ENCODE measurements at places on chromosomes 1 and 21. TPM values are rescaled to one million over a fixed set of nuclear protein-coding genes. Genes with fewer than 3 reads are reported as not detected.

ELK4 gene
- 22.4 TPM for polyA plus RNA-seq

LCE2C gene
- polyA plus RNA-seq: not detected

PRAMEF4 gene
- not detected for polyA plus RNA-seq

OR2T33 gene
- polyA plus RNA-seq: not detected

UBE2J2 gene
- polyA plus RNA-seq: 51.7 TPM

SV2A gene
- 8.2 TPM for polyA plus RNA-seq

RHBG gene
- 13.6 TPM for polyA plus RNA-seq

AADACL3 gene
- polyA plus RNA-seq: not detected

GBP6 gene
- polyA plus RNA-seq: not detected

MROH7 gene
- 2.9 TPM for polyA plus RNA-seq

LDLRAD1 gene
- polyA plus RNA-seq: not detected

CASQ2 gene
- polyA plus RNA-seq: 0.97 TPM

- DNase-seq: no peak
These were observed 475.4 kb downstream of the PTBP2 start for GRCh38 chr1:97196825-97197516.

- DNase-seq: no peak
These were observed 65.8 kb upstream of the VAMP3 start for GRCh38 chr1:7705048-7705907.

DNA sequence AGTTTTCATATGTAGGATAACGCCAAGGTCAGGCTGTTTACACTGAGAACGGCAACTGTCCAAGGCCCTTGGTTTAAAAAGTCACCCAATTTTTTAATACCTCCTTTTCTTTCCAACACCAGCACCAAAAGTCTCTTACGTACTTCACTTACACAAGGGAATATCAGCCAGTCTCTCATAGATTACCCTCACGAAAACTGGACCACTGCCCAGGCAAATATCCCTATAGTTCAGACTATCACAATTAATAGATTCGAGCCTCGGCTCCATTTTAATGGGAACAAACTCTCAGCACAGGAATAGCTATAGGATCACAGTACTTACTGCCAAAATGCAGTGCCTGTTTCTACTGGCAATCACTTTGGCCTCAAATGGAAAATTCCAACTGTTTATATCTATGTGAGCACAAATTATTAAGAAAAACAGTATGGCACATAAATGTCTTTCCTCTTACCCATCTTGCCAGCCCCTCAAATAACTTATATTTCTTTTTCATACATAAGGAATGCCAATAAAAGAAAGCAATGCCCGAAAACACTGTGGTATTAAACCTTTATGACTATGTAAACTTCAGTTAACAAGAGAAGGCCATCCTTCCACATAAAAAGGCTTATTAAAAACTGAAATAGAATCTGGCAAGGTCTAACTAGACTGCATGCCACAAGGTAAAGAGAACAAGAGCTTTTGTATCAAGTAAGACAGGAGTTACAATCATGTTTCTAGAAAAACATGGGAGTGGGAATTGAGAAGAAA is 97.8 kb downstream of the SLC45A1 start:
- DNase-seq: no peak

DNA sequence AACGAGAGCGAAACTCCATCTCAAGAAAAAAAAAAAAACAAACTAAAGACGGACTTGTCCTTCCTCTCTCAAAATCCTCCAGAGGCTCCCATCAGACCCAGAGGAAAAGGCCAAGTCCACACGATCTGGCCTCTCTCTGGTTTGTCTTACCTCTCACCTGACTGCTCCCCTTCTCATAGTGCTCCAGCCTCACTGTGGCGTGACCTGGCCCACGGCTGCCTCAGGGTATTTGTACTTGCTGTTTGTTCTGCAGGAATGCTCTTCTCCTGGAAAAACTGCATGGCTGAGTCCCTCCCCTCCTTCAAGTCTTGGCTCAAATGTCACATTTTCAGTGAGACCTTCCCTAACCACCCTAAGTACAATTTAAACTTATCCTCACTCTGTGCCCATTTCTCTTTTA is 8.0 kb upstream of the BRWD1 start:
- DNase-seq: no peak

- peak; percentile 44 for DNase-seq
These were observed 89.8 kb downstream of the ADSS2 start for GRCh38 chr1:244361764-244362473.

DNA sequence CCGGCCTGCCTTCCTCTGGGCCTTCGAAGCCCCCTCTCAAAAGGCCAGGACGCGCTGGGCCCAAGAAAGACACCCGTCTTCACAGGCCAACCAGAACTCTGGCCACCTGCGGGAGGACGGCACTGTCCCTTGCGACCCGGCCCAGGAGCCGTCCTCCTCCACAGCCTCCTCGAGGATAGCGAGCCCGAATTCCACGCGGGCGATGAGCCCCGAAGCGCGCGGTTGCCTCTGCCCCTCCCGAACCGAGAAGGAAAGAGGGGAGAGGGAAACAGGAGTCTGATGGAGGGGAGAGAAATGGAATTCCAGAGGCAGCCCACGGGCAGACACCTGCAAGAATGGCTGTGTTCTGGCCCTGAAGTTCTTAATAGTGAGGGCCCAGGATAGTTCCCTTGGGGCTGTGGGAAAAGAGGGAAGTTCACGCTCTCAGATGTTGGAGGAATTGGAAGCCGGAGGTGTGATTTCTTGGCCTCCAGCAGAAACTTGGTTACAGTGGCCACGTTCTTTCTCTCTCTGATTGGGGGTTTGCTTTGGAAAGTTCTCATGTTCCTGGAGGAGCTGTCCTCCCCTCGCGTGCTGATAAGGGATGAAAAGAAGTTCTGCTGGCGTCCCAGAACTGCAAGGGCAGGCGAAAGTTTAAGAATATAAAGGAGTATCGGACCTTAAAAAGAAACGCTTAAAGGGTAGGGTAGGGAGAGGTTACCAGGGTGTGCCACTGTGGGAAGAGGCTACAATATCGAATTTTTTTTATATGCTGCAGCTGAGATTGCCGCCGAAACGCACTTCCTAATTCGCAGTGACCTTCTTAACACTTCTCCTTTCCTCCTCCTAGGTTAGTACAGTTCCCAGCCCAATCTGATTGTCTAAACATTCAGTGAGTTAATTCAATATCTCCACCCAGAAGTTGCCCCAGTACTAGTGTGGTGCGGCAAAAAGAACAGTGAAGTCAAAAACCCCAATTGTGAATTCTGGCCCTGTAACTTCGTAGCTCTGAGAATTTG is 5.8 kb upstream of the SLC44A5 start:
- DNase-seq: peak; percentile 77

- DNase-seq: no peak
These were observed 21.5 kb upstream of the LYST start for GRCh38 chr1:235888119-235888643.

GRCh38 chr1:206905295-206906164 is 8.3 kb downstream of the IL24 start:
- no peak for DNase-seq

DNA sequence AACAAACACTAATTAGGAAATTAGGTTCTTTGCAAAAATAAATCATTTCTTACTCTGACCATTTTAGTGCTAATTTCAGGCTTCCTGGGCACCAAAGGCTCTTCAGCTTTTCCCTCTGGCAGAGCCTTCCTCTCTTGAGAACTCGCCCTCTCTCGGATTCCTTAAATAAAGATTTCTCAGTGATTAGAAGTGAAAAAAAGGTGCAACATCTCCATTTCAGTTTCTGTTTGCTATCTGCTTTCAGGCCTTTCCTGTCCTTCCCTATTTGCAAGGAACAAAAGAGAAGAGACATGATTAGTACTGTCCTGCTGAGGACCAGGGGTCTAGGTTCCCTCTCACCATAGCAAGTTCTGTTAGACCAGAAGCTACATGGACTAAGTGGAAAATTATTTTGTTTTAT is 27.8 kb upstream of the CACYBP start:
- DNase-seq: no peak

GRCh38 chr1:55129194-55129728 is 85.9 kb downstream of the USP24 start:
- no peak for DNase-seq

DNA sequence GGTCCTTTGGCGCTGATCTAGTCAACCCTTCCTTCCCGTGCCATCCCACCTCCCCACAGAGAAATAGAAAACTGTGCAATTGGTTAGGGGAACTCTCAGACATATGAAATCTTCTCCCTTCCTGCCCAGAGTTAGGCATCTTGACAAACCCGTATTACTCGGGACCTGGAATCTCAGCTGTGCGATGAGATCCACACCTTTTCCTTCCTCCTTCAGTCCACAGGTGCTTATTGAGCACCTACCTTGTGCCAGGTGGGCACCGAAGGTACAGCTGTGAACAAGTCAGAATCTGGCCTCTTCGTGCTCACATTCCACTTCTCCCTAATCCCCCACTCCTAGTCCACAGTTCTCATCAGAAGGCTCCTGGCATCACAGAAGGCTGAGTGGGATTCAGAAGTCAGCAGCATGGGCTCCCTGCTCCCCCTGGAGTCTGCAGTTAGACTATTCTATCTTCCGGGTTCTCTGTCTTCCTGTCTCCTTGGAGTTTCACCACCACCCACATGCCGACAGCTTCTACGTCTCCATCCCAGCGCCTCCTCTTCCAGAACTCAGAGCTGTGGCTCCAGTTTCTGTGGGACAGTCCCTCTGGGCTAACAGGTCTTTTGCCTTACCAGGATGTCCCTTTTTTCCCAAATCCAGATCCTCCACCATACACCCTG is 23.0 kb downstream of the KNCN start:
- no peak for DNase-seq

DNA sequence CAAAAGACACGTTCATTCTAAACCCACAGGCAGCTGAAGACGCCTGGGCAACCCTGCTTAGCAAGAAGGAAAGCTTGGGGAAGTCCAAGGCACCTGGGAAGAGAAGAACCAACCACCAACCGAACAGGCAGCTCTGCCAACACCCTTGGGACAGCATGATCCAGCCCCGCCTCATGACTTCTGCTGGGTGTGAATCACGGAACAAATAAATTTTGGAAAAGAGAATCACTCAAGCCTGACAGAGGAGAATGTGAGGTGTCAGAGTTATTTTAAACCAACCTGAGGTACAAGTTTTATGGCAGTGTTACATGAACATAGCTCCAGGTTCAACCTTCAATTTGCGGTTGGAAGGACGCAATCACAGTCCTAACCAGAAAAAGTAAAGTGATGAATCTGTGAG is 10.0 kb upstream of the PADI4 start:
- DNase-seq: no peak

- no peak for DNase-seq
These were observed 95.0 kb downstream of the GDAP2 start for GRCh38 chr1:117834416-117834815.

DNA sequence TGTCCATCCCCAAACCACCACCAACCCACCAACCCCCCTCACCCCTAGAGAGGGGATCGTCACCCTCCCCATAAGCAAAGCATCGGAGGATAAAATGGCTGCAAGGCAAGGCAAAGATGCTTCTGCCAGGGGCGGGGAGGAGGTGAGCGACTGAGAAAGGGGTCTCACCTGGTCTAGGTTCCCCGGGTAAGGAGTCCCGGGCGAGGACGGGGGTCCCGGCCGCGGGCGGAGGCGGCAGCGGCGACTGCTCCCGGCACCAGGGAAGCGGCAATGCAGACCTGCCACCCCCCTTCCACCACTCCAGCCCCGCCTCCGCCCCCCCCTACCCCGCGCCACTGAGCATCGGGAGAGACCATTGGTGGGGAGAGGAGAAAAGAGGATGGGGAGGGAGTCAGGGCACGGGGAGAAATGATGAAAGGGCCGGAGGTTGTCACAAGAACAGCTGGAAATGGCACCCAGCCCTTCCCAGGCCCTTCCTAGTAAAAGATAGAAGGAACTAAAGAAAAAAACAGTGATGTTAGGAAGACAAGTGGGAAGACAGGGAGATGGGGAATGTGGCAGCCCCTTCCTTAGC is at the start of gene SV2A:
Gene SV2A, minus strand, starts transcription at position 274 of the 574 bp plus-strand sequence. CDS start 4,004 bp downstream, outside the sequence.
- peak; percentile 52 for DNase-seq

DNA sequence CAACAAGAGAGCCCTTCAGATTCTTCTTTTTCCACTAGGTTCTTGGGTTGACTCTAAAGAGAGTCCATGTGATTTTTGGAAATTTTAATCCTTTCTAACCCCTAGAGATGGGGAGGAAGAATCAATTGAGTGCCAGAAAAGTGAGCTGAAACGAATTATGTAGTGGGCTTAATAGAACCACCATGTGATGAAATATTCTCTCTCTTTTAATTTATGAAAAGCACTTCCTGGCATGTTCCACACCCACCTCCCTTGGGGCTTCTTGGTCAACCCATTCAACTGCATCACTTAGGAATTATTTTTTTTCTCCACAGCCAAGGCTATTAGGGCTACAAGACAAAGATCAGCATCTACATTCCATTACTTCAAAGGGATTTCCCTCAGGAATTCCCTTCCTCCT is 79.6 kb downstream of the ZC3H11B start:
- no peak for DNase-seq

GRCh38 chr1:46526691-46527291 is 24.7 kb downstream of the KNCN start:
- peak; percentile 23 for DNase-seq

- DNase-seq: no peak
These were observed 51.2 kb downstream of the PIK3R3 start for GRCh38 chr1:46081206-46081605.

- DNase-seq: no peak
These were observed 66.4 kb downstream of the DDAH1 start for GRCh38 chr1:85398391-85399064.

- no peak for DNase-seq
These were observed 86.5 kb upstream of the ATP1A1 start for GRCh38 chr1:116286541-116286971.

GRCh38 chr21:33940164-33940880 is 24.7 kb upstream of the ATP5PO start:
- DNase-seq: no peak

DNA sequence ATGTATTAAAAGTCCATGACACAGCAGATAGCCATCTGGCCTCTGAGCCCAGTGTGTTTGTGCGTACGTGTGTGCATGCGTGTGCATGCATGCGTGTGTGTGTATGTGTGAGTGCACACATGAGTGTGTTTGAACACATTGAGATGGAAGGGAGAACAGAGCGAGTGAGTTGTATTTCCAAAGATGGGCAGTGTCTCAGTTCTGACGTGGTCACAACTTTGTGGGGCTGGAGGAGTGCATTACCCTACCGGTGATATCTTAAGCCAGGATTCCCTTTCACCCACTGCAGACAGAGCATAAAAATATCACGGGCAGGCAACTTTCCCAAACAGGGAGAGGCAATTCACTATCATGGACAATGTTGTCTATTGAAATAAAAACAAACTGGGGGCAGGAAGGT is 27.8 kb downstream of the IRF2BP2 start:
- no peak for DNase-seq

- no peak for DNase-seq
These were observed 20.4 kb upstream of the ACTRT2 start for GRCh38 chr1:3000671-3001470.

DNA sequence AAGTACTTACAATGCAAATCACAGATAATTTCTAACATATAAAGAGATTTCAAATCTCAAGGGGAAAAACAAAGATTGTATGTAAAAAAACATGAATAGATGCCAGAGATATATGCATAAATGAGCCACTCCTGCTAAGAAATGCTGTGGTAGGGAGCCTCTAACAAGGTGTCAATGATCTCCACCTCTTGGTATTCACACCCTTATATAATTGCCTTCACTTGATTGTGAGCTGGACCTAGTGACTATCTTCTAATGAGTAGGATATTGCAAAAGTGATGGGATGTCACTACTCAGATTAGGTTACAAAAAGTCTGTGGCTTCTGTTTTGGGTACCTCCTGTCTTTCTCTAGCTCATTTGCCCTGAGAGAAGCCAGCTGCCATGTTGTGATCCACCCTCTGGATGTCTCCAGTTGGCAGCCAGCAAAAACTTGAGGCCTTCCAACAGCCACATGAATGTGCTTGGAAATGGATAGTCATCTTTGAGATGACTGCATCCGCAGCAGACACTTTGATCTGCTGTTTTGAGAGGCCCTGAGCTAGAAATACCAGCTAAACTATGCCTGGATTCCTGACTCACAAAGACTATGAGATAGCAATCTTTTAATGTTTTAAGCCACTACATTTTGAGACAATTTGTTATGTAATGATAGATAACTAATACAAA is 196.1 kb upstream of the FGGY start:
- DNase-seq: no peak
